Prostate gland (tissue), 2 donors: ENCODE measurements at places on chromosomes 5 and 9. TPM values are rescaled to one million over a fixed set of nuclear protein-coding genes. Genes with fewer than 3 reads are reported as not detected.

DNA sequence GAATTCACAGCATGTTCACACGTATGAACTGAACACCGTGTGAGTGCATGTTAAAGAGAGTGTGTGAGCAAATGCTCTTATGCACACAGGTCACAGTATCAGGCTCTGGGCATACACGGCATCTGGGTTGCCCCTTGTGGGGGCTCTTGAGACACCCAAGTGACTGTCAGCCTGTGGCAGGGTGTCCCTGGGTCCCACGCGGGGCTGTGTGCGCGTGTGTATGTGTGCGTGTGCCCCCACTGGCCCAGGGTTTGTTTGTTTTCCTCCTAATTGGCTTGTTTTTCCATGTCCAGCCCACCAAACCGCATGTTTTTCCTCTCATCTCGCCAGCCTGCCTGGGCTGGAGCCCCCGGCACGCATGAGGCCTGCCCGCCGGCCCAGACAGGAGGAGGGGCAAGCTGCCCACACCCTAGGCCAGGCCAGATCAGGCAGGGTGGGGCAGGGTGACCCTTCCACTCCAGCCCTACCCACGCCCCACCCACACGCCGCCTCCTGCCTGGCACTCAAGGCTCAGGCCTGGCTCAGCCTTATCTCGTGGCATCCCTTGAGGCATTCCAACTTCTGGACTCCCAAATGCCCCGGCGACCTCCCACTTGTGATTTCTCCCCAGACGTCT, 28.8 kb downstream of the CNTFR start:
- H3K4me1 ChIP-seq: no peaks in the 10 kb centered on the region
- no peaks in the 10 kb centered on the region for H3K36me3 ChIP-seq
- DNase-seq: no peak
- H3K27me3 ChIP-seq: no peaks in the 10 kb centered on the region

DNA sequence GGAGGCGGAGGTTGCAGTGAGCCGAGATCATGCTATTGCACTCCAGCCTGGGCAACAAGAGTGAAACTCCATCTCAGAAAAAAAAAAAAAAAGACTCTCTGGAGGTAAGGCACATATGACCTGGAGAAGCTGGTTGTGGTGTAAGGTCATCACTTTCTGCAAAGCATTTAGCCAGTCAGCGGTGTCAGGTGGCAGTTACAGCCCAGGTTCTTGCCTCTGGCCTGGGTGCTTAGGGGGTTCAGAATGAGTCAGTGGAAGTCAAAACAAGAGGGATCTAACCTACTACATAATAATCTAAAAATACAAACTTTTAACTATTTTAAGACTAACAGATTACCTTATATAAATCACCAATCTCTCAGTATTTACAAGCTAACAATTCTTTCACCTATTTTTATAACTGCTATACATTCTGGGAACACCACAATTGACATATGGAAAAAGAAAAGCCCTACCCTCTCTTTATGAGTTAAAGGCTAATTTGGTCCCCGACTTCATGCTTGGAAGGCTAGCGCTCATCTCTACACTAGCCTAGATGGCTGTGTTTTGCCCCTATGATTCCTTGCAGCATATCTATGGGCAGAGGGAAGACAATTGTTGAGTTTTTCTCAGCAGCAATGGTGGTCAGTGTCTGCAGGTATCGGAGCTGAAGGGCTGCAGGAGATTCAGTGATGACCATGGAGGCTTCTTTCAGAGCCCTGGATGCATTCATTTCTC, 29.2 kb downstream of the STOM start:
- no peak overlapping the region for H3K27ac ChIP-seq
- no peaks in the 10 kb centered on the region for H3K36me3 ChIP-seq

Gene CCDC112
- 12.9 TPM for total RNA-seq

Gene FOXD4L5
- total RNA-seq: not detected
